ENCODE measurements at places on chromosomes 1 and 21. TPM values are rescaled to one million over a fixed set of nuclear protein-coding genes. Genes with fewer than 3 reads are reported as not detected.
A peak's percentile ranks its signal among the peaks of the same experiment; 100 is the strongest.

The NOL9 gene
- total RNA-seq, result 42.7 TPM

DNA sequence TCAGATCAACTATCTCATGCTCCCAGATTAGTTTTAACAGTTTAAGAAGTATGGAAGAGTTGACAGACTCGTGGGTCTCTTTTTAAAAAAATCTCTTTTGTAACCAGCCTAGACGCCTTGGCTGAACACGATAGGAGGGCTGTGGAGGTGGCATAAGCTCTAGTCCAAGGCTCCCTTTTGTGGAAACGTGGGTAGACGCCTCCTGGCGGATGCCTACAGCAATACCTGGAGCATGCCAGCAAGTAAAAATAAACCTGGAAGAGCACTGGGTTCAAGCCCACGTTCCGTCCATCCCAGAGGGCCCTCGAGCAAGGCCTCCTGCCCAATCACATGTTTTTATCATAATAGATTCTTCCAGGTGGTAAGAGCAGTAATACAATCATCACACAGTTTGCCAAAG is 87.9 kb downstream of the RGS7 start:
- DNase-seq, result no peak

DNA sequence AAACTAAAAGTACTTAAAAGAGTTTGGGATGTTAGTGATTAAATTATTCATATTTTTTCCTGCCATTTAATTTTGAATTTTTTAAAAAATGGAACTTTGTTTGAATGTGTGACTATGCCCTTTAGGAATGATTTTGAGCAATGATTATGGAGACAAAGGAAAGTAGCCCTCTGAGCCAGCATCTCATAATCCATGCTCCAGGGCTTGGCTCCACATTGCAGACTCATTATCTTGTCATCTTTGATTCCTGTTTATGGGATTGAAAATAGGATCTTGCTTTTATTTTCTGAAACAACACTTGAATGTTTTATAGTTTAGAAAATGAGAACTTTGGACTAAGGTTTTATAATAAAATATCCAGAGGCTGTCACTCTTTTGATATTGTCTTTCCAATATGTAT is 14.5 kb downstream of the AXDND1 start:
- no peak for DNase-seq

- peak; percentile 38 for DNase-seq
Measured at GRCh38 chr1:4652631-4653327, 1.6 kb upstream of the AJAP1 start.

DNA sequence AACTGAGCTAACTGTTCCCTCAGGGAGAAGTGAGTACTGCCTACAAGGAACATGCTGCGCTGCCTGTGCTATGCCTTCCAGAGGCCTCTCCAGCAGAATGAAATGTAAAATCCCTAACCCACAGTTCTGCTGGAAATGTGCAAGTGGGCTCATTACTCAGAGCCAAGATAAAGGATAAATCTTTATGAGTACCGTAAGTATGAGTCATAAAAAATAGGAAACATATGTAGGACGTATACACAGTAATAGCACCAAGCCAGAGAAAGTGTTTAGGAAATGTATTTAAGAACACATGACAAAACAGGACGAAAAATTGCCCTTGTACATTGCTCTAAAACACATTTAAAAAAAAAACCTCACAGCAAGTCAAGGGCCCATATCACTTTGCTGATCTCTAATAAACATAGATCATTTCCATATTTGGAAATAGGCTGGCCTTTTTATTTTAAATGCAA is 104.6 kb downstream of the TGFBR3 start:
- no peak for DNase-seq

DNA sequence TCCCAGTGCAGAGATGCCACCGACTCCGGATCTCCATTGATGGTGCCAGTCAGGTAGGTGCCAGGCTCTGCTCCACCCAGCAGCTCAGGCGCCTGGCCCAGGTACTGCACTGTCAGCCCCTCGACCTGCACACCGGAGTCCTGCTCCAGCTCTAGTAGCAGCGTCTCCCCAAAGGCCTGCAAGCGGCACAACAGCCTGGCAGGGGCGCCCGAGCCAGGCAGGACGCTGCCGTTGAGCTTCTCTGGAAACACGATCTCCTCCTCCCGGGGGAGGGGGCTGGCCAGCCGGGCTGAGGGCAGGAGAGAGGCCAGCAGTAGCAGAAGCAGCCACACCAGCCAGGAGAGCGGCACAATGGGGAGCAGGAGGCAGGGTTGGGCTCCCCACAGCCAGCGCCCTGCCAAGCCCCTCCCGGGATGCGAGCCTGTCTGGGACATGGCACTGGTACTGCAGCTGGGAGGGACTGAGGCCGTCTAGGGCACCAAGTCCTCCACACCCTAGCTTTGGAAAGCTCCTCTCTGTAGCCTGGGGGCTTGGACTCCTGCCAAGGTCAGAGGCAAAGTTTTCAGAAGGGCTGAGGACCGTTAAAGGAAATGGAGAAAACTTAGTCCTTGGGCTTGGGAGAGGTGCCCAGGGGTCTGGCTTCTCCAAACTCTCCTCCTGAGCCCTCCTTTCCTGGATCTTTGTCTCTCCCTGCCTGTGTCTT is 509 bp downstream of the ADAMTS4 start:
- no peak for DNase-seq

- DNase-seq, result no peak
Measured at GRCh38 chr1:230858236-230858820, 10.0 kb downstream of the C1orf198 start.

The HTR6 gene
- not detected for total RNA-seq

- DNase-seq, result no peak
Measured at GRCh38 chr1:52225174-52225573, 83.3 kb downstream of the ZFYVE9 start.

DNA sequence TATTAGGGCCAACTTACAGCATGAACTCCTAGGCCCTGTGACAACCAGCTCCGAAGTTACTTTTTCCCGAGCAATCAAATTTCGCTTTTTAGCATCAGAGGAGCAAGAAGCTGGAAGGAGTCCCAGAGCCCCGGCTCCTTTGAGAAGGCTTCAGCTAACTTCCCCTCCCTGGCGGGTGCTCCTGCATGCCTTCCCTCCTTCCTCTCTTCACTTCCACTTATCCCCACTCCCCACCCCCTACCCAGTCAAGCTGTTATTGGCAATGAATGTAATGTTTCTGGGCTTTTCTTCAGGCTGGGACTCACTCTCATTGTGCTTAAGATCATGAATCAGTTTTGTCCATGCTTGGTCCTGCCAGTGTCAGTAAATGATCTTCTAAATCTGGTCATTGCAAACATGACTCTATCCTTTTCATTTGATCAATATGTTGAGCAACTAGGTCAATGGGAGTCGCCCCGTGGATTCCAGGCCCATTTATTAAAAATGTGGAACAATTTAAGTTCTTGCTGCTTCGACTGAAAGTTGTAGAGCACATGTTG is 94.5 kb upstream of the TSPAN2 start:
- DNase-seq, result no peak

DNA sequence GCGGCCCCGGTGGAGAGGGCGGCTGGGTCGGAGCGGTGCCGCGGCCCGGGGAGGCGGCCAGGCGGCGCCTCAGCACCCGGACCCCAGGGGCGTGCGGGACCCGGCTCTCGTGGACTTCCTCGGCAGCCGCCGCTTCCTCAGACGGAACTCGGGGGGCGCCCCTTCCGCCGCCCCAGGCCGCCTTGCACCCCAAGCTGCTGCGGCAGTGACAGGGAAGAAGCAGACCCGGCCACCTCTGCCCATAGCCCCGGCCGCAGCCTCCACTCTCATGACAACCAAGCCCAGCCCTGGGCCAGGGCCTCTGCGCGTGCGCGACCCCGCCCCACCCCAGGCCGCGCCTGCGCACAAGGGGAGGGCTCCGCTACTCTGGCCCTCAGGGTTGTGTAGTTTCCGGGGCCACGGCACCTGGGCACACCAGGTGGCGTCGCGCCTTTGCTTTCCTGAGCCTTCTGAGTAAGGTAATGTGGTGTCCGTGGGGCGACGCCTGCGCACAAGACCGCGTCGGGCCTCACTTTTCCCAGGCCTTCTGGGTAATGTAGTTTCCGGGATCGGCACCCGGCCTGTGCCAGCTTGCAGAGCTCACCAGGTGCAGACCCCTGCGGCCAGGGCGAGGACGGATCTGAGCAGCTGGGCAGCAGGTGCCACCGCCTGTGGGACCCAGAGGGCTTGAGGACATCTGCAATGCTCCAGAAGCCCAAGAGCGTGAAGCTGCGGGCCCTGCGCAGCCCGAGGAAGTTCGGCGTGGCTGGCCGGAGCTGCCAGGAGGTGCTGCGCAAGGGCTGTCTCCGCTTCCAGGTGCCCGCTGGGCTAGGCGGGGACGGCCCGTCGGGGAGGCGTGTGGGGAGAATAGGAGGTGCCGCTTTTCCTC is at the start of the genes CEP104 and DFFB:
Gene CEP104, minus strand, starts transcription at position 289 of the 868 bp plus-strand sequence. CDS start 4,804 bp downstream, outside the sequence.
Gene DFFB, plus strand, starts transcription at position 554 of the 868 bp plus-strand sequence. Its CDS starts 128 bp downstream, at position 682.
- DNase-seq, result peak; percentile 97

DNA sequence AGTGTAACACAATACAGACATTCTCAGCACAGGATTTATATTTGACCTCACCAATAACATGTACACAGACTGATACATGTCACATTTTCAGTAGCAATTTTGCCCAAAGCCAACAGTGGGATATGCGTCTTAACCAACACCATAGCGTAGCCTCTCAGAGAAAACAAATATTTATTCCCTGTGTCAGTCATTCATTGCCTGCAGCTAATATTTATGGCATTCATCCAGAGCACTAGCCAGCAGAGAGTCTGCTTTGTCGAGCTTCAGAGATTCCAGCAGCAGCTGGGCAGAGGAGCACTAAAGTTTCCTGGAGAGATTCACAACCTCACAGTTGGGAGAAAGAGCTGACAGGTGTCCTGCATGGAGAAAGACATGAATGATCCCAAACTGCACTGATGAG is 400.7 kb upstream of the DAB1 start:
- no peak for DNase-seq

DNA sequence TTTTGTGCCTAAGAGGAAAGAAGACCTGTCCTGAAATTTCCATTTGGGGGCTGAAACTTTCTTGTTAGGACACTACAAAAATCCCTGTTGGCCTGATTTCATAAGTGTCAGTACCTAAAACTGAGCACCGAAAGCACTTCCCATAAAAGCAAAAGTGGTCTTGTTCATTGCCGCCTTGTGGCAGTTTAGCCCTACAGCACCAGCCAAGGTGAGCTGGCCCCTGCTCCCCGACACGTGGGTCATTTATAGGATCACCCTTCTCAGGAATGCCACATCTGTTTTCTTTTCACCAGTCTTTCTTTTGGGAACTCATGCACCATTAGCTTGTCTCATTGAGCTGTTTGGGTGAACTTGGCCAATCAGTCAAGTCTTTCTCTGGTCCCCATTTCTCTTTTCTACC is 155.8 kb upstream of the KAZN start:
- no peak for DNase-seq

DNA sequence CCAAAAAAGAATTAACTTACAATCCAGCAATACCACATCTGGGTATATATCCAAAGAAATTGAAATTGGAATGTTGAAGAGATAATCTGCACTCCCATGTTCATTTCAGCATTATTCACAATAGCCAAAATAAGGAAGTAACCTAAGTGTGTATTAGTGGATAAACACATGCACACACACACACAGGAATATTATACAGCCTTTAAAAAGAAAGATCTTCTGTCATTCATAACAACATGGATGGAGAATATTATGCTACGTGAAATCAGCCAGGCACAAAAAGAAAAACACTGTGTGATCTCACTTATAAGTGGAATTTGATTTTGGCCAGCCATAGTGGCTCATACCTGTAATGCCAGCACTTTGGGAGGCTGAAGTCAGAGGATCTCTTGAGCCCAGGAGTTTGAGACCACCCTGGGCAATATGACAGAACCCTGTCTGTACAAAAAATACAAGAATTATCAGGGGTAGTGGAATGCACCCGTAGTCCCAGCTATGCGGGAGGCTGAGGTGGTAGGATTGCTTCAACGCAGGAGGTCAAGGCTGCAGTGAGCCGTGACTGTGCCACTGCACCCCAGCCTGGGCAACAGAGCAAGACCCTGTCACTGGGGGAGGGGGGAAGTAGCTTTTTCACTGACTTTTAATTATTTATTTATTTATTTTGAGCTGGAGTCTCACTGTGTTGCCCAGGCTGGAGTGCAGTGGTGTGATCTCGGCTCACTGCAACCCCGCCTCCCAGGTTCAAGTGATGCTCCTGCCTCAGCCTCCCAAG is 9.3 kb upstream of the EIF2B3 start:
- DNase-seq, result no peak

- no peak for DNase-seq
Measured at GRCh38 chr1:201123866-201124265, 3.1 kb downstream of the ASCL5 start.

DNA sequence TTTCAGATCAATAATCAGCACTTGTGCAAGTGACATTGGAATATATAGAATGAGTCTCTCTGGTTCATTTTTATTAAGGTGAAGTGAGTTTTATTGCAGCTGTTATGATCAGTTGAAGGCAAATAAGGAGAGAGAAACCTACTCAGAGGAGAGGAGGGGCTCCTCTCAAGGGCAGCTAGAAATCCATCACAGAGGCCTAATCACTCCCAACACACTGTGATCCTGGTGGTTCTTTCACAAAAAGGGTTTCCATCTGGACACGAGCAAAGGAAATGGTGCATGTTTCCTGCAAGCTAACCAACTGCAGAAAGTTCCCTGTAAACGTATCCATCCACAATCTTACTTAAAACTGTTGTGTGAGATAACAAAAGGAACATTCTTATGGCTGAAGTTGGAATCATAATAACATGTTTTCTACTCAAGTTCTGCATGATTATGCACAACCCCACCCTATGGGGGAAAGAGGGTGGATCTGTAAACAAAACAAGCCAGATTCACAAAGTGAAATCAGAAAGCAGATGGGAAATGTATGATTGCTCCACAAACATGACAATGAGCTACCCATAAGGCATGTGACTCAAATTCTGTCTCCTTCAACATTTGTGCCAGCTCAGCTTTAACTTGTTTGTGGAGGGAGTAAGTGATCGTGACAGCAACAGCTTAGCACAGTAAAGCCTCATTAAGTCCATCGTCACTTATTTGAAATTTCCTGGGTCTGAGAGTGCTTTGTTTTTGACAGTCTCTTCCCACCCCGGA is 141.2 kb upstream of the ST6GALNAC5 start:
- DNase-seq, result no peak

The HSD3B2 gene
- total RNA-seq, result not detected

- no peak for DNase-seq
Measured at GRCh38 chr1:226603858-226604559, 55.4 kb downstream of the STUM start.

- no peak for DNase-seq
Measured at GRCh38 chr1:200671235-200671786, 1.6 kb upstream of the DDX59 start.

GRCh38 chr1:20660847-20661206 is 342 bp downstream of the DDOST start:
- DNase-seq, result no peak

GRCh38 chr1:167826127-167826526 is 87.8 kb downstream of the ADCY10 start:
- DNase-seq, result no peak

All from activated CD4-positive, alpha-beta T cell treated with anti-CD3 and anti-CD28 coated beads, Interleukin-2, amount 10 ng/mL, durations not matched to agents 7 days and 5 days (primary cell).